Activated naive CD8-positive, alpha-beta T cell treated with anti-CD3 and anti-CD28 coated beads, Interleukin-2, amount 10 ng/mL, durations not matched to agents 7 days and 5 days (primary cell): ENCODE measurements at places on chromosomes 2 and 18. TPM values are rescaled to one million over a fixed set of nuclear protein-coding genes. Genes with fewer than 3 reads are reported as not detected.
A peak's percentile ranks its signal among the peaks of the same experiment; 100 is the strongest.

The TMEM247 gene
- total RNA-seq: not detected

The STAT4 gene
- 170 TPM for total RNA-seq

The ABCG5 gene
- total RNA-seq: not detected

The SLC14A1 gene
- total RNA-seq: 3.5 TPM

The IL1RL2 gene
- total RNA-seq: not detected

The C2orf78 gene
- not detected for total RNA-seq

The SPR gene
- 0.60 TPM for total RNA-seq

- H3K27ac ChIP-seq: no peak overlapping the region
- no peaks in the 10 kb centered on the region for H3K4me1 ChIP-seq
- DNase-seq: no peak
- no peaks in the 10 kb centered on the region for H3K36me3 ChIP-seq
Measured at GRCh38 chr2:1869248-1869647, 124.9 kb upstream of the PXDN start.

GRCh38 chr2:213147538-213147937 is 3.9 kb downstream of the IKZF2 start:
- peaks cover 33% of the 10 kb centered on the region for H3K27me3 ChIP-seq
- H3K36me3 ChIP-seq: peaks cover 3% of the 10 kb centered on the region
- H3K27ac ChIP-seq: peak overlapping the region; percentile 47
- peak overlapping the region; percentile 96 for H3K4me3 ChIP-seq
- H3K4me1 ChIP-seq: peaks cover 37% of the 10 kb centered on the region
- DNase-seq: no peak

DNA sequence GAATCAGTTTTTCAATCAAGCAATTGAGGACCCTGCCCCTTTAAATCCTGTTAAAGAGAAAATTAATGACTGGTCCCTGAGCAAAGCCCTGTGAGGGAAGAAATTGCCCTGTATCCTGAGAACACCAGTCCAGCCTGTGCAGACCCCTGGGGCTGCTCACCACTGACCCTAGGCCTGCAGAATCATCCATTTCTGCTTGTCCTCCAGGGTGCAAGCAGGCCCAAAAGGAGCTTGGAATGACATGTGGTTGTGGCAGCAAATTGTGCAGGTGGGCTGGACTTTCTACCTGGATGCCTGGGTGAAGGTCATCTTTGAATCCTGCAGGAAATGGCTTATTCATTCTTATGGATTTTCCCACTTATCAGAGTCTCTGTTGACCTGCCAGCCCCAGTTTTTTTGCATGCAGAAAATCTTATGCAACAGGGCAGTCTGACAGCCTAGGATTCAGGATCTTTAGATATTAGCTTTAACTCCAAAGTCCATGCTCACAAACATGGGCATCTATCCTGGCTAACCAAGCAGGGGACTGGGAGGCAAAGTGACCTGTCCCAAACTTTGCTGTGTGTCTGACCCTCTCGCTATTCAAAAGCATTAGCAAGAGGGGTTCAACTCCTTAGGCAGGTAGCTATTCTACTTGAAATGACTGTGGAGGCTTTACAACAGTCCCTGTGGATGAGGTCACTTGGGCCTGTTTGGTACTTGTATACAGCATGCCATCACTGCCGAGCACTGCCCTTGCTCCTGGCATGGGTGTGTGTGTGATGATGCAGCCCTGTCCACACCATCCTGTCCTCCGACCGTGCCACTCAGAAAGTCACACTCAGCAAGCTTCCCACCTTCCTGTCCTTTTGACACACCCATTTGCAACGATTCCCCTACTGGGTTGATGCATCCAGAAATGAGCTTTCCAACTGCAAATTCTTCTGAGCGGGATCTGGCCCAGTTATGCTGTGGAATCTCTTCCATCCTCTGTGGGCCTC is 85.3 kb downstream of the CAPN13 start:
- no peak for DNase-seq
- peaks cover 20% of the 10 kb centered on the region for H3K27me3 ChIP-seq
- H3K36me3 ChIP-seq: no peaks in the 10 kb centered on the region
- H3K27ac ChIP-seq: no peak overlapping the region

DNA sequence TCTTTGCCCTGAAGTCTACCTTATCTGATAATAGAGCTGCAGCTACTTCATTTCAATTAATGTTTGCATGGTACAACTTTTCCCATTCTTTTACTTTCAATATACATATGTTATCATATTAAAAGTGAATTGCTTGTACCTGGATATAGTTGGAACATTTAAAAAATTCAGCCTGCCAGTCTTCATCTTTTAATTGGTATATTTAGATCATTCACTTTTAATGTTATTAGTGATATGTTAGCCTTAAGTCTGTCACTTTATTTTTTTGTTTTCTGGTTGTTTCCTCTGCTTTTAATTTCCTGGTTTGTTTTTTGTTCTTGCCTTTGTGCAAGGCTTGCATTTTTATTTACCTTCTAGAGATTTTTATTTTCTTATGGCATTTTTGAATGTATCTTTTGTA is 158.2 kb downstream of the GALNT1 start:
- H3K4me1 ChIP-seq: no peaks in the 10 kb centered on the region
- no peak overlapping the region for H3K27ac ChIP-seq
- no peak for DNase-seq

DNA sequence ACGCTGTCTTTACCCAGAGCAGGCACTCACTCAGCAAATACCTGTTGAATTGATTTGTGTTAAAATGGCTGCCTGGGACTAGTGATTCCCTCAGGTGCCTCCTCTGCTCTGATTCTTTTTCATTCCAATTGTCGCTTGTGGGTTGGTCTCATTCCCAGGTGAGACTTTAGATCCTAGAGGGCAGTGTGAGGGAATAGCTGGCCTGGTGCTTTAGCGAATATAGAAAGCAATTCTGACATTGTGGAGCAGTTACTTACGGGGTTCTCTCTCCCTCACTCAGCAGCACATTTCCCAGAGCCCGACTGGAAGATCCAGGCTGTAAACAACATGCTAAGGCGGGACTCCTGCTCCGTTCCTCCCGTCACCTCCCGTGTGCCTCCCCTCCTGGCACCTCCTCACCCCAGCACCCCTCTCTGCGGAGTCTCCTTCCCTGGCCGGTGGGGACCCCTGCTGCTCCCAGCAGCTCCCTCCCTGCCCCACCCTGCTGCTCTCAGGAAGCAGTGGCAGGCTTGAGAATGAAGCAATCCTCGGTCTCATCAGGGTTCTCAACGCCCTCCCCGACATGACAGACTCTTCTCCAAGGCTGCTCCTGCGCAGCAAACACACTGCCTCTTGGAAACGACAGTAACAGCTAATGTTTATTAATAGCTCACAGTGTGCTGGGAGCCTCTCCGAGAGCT is 26.9 kb downstream of the CELF4 start:
- H3K4me3 ChIP-seq: no peak overlapping the region
- peaks cover 8% of the 10 kb centered on the region for H3K27me3 ChIP-seq
- no peaks in the 10 kb centered on the region for H3K36me3 ChIP-seq
- H3K4me1 ChIP-seq: no peaks in the 10 kb centered on the region
- H3K27ac ChIP-seq: no peak overlapping the region

DNA sequence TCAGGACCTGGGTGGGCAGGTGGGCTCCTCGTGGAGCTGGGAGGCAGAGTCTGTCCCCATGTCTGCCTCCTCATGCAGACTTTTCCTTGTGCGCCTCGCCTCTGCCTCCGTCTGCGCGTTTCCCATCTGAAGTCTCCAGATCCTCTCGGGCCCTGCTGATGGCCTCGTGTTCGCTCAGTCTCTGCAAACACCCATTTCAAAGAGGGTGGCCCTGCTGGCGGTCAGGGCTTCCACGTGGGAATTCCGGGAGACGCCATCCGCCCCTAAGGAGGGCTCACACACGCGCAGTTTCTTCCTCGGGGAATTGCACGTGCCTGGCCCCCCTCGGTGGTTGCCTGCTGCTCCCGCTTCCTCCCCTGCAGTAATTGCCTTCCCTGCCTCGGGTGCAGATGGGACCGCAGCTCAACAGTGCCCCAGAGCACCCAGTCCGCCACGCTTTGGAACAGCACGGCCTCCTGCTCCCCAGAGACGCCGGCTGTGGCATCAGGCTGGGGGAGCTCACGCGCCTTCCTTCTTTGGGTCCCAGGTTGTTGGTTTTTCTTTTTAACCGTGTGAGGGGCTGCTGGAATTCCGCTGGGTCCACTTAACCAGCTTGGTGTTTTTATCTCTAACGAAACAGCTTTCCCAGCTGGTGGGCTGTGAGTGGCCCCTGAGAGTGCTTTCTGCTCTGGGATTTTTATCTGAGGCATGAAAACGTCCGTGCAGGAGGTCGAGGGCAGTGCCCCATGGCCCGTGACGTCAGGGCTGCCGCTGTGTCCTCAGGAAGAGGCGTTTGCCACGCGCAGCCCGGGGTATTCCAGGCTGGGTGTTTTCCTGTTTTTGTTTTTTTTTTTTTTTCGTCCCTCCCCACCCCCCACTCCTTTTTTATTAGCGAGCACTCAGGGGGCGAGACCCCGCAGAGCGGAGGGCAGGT is 16.1 kb downstream of the NFATC1 start:
- no peak overlapping the region for H3K27ac ChIP-seq
- DNase-seq: no peak
- peaks cover 9% of the 10 kb centered on the region for H3K36me3 ChIP-seq
- H3K27me3 ChIP-seq: no peaks in the 10 kb centered on the region
- peaks cover 3% of the 10 kb centered on the region for H3K4me1 ChIP-seq
- no peak overlapping the region for H3K4me3 ChIP-seq

DNA sequence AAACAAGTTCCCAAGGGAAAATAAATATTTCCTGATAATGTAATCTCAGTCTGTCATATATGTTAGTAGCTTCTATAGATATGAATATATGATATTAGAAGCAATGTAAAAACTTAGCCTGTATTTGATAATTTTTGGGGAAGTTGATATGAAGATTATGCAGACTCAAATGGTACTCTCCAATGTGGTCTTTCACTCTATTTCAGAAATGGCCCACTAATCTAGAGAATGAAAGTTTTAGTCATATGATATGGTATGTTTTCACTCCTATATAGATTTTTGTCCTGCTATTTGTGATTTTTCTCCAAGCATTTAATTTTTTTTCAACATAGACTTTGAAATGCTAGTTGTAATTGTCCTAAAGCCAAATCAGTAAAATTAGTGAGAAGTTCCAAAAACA is 236.7 kb upstream of the BOD1L2 start:
- no peak for DNase-seq
- H3K36me3 ChIP-seq: peaks cover 9% of the 10 kb centered on the region
- H3K4me3 ChIP-seq: no peak overlapping the region
- H3K4me1 ChIP-seq: no peaks in the 10 kb centered on the region
- H3K27ac ChIP-seq: no peak overlapping the region

DNA sequence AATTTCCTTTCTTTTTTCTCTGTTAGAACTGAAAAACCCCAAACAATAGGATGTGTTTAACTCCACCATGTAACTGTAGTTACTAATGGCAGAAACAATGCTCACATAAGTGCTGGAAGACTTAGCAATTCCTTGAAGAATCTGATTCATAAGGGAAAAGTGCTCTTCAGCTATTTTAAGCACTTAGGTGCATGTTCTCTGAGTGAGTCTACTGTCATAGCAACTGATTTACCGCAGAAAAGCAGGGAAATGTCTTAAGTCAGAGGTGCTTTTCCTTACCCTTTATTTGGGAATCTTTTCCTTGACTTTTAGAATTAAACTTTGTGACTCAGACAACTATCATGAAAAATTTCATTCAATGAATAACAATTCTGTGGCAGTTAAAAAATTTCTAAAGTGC is 65.4 kb upstream of the NABP1 start:
- H3K4me3 ChIP-seq: no peak overlapping the region
- no peak for DNase-seq
- no peaks in the 10 kb centered on the region for H3K27me3 ChIP-seq
- peaks cover 11% of the 10 kb centered on the region for H3K4me1 ChIP-seq
- no peak overlapping the region for H3K27ac ChIP-seq
- peaks cover 9% of the 10 kb centered on the region for H3K36me3 ChIP-seq

GRCh38 chr2:174516501-174517378 is 29.9 kb upstream of the GPR155 start:
- H3K36me3 ChIP-seq: peaks cover 13% of the 10 kb centered on the region
- H3K27ac ChIP-seq: peak overlapping the region; percentile 1
- H3K4me1 ChIP-seq: peaks cover 21% of the 10 kb centered on the region
- no peak for DNase-seq
- no peak overlapping the region for H3K4me3 ChIP-seq
- H3K27me3 ChIP-seq: no peaks in the 10 kb centered on the region

- H3K27me3 ChIP-seq: no peaks in the 10 kb centered on the region
- no peaks in the 10 kb centered on the region for H3K36me3 ChIP-seq
- no peak for DNase-seq
Measured at GRCh38 chr2:190126798-190127197, 64.3 kb upstream of the MSTN start.

- H3K4me1 ChIP-seq: peaks cover 22% of the 10 kb centered on the region
- no peak for DNase-seq
- H3K27me3 ChIP-seq: peaks cover 37% of the 10 kb centered on the region
- H3K36me3 ChIP-seq: peaks cover 2% of the 10 kb centered on the region
- no peak overlapping the region for H3K4me3 ChIP-seq
Measured at GRCh38 chr2:37379881-37380296, 35.5 kb downstream of the QPCT start.

- H3K27me3 ChIP-seq: no peaks in the 10 kb centered on the region
- peaks cover 34% of the 10 kb centered on the region for H3K4me1 ChIP-seq
- H3K4me3 ChIP-seq: peak overlapping the region; percentile 98
- peak overlapping the region; percentile 99 for H3K27ac ChIP-seq
Measured at GRCh38 chr2:233060501-233060979, 398 bp downstream of the INPP5D start.

DNA sequence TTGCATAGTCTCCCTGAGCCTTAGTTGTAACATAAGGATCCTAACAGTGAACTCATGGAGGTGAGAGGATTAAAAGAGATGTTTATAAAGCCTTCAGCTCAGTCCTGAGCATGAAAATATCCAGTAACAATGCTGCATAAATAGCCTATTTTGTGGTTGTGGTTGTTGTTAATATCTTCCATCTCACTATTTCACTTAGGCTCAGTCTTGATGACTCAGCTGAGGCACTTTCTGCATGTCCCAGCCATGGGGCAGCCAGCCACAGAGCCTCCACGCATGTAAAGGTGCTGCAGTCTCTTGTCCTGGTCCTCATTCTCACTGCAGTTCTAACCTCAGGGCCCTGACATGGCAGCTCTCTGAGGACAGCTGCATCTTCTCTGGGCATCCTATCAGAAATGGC is 218.8 kb upstream of the PKDCC start:
- H3K27ac ChIP-seq: no peak overlapping the region
- H3K4me3 ChIP-seq: no peak overlapping the region
- no peaks in the 10 kb centered on the region for H3K36me3 ChIP-seq

- DNase-seq: no peak
- no peaks in the 10 kb centered on the region for H3K27me3 ChIP-seq
- no peak overlapping the region for H3K4me3 ChIP-seq
- no peaks in the 10 kb centered on the region for H3K36me3 ChIP-seq
- H3K27ac ChIP-seq: no peak overlapping the region
- H3K4me1 ChIP-seq: no peaks in the 10 kb centered on the region
Measured at GRCh38 chr2:192413812-192414681, 219.3 kb upstream of the TMEFF2 start.
